ENCODE measurements at places on chromosomes 7 and 10. TPM values are rescaled to one million over a fixed set of nuclear protein-coding genes. Genes with fewer than 3 reads are reported as not detected.

The EPHA1 gene
- polyA plus RNA-seq = 20.2 TPM

The INA gene
- polyA plus RNA-seq = 0.62 TPM

The CLDN3 gene
- polyA plus RNA-seq = 41.7 TPM

The VPS26A gene
- 86.9 TPM for polyA plus RNA-seq

The LDB1 gene
- 120 TPM for polyA plus RNA-seq

The TMEM273 gene
- polyA plus RNA-seq = 2.3 TPM

The DEPP1 gene
- polyA plus RNA-seq = 7.3 TPM

The C10orf67 gene
- polyA plus RNA-seq = 2.1 TPM

The TFPI2 gene
- polyA plus RNA-seq = 14.4 TPM

The SMC3 gene
- 84.8 TPM for polyA plus RNA-seq

GRCh38 chr10:1316809-1317143 is 260.6 kb downstream of the WDR37 start:
- no peak for DNase-seq

DNA sequence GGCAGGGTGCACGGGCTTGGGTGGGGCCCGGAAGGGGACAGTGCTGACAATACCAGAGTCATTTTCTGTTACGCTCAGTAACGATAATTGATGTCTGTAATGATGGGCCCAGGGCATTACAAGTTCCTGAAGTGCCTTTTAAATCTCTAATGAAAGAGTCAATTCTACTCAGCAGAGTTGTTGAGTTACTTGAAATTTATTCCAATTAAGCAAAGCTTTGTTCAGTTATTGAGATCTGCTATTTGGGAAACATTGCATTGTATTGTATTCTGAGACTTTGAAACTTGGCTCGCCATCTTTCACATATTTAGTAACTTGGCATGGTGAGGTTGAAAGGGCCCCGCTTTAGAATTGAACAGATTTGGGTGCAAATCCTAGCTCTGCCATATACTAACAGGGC is 34.7 kb downstream of the MINDY4 start:
- no peak for DNase-seq

DNA sequence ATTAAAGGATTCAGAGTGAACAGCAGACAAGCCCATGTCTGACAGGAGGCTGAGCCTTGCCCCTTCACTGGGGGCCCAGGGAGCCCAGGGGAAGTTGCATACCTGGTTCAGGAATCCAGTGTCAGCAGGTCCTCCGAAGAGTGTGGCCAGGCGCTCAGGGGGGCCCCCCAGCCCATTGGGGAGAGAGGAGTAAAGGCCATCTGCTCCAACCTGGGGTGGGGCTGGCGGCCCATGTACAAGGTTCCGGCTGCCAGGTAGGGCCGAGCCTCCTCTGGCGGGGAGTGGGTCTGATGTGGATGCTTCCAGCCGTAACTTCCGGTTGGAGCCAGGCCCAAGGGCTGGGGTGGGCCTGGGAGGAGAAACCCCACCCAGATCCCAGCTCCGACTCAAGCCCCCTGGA is 2.3 kb downstream of the PSD start:
- no peak for DNase-seq

GRCh38 chr7:91089382-91089963 is 174.8 kb upstream of the FZD1 start:
- DNase-seq = no peak

- no peak for DNase-seq
Observed at GRCh38 chr7:116633131-116633988, 38.6 kb upstream of the MET start.

DNA sequence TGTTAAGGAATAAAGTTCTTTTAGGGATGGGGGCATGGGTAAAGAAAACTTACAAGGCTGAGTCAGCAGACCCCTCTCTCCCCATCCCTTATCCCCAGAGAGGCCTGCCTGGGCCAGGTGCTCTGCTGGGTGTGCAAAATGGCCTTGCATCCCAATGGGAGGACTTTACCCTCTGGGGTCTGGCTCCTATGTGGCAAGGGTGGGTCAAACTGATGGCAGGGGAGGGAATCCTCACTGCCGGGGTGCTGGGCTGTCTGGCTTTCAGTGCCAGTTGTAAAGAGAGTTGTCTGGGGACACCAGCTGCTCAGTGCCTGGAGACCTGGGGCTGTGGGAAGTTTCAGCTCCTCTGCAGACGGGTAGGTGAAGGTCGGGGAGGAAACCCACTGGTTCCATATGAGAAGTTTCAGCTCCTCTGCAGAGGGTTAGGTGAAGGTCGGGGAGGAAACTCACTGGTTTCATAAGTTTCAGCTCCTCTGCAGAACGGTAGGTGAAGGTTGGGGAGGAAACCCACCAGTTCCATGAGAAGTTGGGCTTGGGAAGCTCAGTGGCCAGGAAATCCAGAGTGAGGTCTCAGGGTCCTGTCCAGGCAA is 127.2 kb upstream of the PODXL start:
- no peak for DNase-seq

DNA sequence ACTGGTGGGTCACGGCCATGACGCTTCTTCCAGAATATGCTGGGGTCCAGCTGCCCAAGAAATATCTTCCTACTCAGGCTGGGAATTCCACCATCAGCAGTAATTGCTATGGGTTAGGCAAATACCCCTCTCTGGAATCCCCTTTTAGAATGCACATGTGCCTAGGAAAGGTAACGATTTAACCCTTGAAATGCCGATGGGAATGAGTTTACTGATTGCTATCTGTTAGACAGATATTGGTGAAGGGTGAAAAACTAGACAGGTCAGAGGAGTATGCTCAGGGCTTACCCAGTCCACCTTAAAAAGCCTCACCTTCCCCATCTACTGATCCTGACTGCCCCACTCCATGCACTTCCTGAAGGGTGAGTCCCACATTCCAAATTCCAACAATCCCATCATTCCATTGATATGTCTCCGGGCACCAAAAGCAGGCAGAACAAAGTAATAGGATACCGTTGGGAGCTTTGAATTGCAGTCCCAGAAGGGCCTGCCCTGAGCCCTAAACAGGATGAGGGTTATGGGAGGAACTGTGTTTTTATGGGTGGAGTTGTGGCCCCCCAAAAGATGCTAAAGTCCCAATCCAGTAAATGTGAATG is 59.3 kb downstream of the DLG5 start:
- no peak for DNase-seq

- no peak for DNase-seq
Observed at GRCh38 chr10:44506386-44506785, 121.5 kb upstream of the CXCL12 start.

DNA sequence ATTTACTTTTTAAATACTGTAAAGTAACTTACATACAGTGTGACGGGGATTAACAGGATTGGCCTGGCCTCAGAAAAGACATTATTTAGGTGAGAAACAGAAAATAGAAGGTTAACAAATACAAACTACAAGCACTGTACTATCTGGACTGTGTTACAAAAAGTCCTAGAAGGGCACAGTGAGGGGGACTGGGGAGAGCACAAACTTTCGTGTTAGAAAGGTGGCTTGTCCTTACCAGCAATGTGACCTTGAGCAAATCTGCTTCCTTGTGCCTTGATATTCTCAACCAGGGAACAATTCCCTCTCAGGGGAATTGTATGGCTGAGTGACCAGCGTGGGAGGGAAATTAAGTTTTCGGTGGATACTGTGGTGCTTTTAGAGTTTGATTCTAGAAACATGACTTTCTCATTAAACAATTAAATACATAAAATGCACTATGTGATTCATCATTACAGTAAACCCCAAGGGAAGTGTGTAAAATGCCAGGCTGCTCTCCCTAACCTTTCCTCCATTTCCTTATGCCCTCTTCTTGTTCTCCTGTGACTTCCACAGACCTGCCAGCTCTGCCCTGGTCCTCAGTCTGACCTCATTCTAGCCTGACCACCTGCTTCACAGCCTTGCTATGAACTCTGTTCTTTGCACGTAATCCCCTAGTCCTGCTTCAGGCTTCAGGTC is 57.7 kb downstream of the OSBPL3 start:
- no peak for DNase-seq

- no peak for DNase-seq
Observed at GRCh38 chr7:34296663-34297062, 361.4 kb upstream of the NPSR1 start.

DNA sequence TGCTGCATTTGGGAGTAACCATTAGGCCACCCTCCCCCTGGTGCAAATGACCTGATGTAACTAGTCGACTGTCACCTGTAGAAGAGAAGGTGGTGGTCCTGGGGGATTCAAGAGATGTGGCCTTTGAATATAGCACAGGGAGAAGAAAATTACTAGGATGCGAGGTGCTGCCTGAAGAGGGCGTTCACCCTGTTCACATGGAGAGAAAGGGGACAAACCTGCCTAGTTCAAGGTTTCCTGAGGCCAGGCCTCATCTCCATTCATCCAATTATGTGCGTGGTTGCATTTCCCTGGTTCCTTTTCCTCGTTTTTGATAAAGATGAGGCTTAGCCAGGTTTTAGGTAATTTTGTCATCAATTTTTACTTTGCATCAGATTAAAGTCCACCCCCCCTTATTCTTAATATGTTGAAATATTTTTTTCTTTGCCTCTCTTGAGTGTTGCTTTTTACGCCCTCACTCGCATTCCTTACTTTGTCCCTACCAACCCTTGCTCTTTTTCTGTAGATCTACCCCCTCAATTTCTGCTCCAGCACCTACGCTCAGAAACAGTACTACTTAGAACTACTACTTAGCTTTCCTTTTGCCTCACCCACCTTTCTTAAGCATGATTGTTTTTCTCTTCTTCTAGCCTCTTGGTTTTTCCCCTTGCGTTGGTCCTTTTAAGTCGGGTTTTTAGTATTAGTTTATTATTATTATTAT is 13.7 kb downstream of the CLCN1 start:
- DNase-seq = no peak

DNA sequence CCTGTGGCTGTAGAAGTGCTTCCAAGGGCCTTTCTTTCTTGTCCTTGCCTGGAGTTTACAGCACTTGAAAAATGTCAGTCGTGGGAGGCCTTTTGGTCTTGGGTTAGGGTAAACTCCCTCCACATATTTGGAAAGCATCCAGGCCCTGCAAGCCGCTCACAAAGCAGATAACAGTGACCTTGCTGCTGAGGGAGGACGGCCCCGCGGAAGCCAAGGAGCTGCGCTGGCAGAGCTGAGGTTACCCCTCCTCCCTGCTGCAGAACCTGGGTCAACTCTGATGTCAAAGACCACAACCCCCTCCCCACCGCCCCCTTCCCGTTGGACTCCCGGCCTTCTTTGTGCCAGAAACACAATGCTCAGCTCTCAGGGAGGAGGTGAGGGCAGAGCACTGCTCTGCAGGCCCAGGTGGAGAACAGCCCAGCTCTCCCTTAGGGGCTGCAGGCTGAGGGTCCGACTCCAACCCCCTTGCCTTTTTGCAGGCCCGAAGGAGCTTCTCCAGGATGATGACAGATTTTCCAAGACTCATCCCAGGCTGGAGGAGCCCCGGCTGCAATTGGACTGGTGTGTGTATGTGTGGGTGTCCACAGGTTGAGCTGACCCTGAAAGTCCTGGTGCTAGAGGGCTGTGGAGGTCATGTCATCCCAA is 957.6 kb upstream of the ZNF722 start:
- DNase-seq = no peak

DNA sequence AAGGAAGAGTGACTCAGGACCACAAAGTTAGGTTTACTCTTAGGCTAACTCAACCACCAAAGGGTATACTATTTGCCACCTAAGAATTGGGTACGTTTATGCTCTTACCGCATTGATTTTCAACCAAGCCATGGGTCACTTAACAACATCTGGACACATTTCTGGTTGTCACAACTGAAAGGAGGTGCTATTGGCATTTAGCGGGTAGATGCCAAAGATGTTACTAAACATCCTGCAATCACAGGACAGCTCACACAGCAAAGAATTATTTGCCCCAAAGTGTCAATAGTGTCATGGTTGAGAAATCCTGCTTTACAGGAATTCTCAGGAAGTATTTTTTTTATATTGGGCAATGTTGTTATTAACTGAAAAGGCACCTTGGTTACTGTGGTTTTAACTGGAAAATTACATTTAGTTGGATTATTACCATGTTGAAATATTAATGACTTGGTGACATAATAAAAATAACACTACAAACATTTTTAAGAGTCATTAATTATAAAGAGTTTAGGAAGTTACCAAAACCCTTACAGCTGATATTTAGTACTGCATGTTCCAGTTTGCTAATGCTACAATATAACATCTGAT is 185.0 kb upstream of the TMEM196 start:
- no peak for DNase-seq

DNA sequence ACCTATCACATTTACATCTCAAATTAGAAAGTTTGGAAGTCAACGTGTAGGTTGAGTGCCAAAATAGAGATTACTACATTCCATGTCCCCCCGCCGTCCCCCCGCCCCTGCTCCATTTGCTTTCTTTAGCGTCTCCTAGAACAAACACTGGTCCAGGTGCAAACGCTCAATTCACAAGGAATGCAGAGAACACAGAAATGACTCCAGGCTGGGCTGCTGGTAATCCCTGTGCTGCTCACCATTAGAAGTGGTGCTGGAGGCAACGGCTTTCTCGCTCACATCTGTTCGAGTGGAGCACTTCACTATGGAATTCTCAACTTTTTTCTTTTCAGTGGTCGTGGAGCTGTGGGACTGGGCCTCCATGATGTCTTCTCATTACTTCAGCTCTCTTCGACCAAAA is 14.1 kb downstream of the GLI3 start:
- DNase-seq = no peak

DNA sequence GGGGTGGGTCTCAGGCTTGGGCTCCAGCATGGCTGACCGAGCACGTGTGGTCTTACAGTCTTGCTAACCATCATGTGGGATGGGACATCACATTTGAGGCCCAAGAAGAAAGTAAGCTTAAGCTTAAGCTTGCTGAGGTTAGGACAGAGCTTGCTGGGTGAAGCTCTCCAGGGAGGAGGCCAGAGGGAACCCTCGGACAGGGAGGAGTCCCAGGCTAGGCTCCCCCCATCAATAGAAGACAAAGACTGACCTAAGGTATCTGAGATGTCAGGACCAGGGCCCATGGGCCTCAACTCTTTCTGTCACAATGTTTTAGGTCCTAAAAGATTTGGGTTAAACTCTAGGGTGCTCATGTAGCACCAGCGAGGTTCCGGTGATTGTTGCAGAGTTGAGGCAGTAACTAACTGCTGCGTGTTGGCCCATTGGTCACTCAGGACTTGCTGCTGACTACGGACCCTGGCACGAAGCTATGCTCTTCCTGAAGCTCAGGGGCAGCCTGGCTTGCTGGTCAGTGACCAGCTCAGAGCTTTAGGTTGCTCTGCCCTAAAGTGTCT is 10.5 kb downstream of the AKR1E2 start:
- DNase-seq = no peak

GRCh38 chr10:100696477-100696901 is 48.9 kb upstream of the PAX2 start:
- DNase-seq = no peak

GRCh38 chr10:132420981-132421846 is 24.2 kb downstream of the PWWP2B start:
- DNase-seq = no peak

- no peak for DNase-seq
Observed at GRCh38 chr7:26549281-26549944, 257.8 kb downstream of the SNX10 start.

DNA sequence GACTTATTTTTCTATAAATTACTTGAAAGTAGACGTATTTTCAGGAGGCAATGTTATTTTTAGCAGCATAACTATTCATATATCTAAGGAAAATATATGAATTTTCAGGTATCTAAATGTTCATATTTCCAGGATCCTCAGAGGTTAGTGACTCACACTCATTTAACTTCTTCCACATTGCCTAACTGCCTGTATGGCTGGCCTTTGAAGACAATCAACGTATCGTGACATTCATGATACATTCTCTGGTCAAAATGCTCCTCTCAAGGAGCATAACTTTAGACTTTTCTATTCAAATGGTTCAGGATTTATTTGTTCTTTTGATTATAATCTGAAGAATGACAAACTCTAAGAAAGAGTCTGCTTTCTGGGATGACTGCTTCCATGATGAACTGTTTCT is 89.3 kb downstream of the SEMA3C start:
- no peak for DNase-seq

GRCh38 chr10:48598243-48598935 is 6.5 kb downstream of the ARHGAP22 start:
- no peak for DNase-seq

Measured in left renal cortex interstitium (tissue), 4 donors.